ENCODE measurements at places on chromosomes 11 and 22.

- no peak for DNase-seq
Measured at GRCh38 chr22:35454416-35455054, 54.6 kb downstream of the MCM5 start.

- no peak for DNase-seq
Measured at GRCh38 chr11:60165538-60165937, 17.3 kb downstream of the MS4A6A start.

- no peak for DNase-seq
Measured at GRCh38 chr11:57903011-57903410, 120.7 kb upstream of the OR9Q1 start.

- peak; percentile 4 for DNase-seq
Measured at GRCh38 chr11:88484873-88485621, 147.5 kb upstream of the CTSC start.

DNA sequence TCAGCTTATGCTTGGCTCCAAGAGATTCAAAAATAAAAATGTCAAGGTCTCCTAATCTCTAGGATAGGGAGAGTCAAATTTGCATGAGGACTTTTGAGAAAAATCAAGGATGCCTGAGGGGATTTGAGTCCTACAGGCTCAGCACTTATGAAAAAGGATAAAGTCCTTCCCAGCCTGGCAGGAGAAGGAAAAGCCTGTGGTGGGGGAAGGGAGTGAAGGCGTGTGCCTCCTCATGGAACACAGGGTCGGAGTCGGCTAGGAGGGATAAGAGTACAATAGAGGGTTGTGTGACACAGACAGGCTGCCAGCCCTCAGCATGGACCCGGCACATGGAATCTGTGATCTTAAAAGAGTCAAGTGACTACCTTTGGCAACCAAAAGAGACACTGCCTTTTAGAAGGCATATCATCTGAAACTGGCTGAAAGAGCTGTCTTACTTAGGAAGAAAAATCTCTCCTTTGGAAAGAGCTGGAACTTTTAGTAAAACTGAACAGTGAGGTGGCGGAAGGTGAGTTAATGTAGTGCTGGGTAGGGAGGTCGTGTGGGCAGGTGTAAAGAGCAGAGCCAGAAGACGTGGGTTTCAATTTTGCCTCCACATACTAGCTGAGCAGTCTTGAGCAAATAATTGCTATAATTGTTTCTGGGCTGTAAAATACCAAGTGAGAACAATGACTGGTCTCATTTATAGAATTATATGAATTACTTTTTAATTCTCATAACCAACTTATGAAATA is 58.8 kb upstream of the RDX start:
- no peak for DNase-seq

DNA sequence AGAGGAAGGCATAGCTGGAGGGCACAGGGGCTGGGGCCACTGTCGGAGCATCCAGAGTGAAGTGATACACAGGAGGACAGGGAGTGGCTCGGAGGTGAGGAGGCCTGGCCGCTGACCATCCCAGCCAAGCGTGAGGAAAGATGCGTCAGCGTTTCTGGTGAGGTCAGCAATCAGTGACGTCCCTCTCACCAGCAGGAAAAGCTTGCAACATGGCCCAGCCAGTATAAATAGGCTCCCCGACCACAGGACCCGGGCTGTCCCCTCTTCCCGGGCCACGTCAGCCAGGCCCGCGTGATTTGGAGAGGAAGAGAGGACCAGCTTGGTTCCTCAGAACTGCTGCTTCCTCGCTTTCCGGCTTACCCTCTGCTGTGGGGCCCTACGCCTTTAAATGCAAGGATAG is 4.2 kb upstream of the OSM start:
- DNase-seq: no peak

- DNase-seq: no peak
Measured at GRCh38 chr11:59866397-59866796, at the start of gene TCN1. TCN1 (minus strand) TSS chr11:59866487; CDS start chr11:59866470, 17 bp downstream.

DNA sequence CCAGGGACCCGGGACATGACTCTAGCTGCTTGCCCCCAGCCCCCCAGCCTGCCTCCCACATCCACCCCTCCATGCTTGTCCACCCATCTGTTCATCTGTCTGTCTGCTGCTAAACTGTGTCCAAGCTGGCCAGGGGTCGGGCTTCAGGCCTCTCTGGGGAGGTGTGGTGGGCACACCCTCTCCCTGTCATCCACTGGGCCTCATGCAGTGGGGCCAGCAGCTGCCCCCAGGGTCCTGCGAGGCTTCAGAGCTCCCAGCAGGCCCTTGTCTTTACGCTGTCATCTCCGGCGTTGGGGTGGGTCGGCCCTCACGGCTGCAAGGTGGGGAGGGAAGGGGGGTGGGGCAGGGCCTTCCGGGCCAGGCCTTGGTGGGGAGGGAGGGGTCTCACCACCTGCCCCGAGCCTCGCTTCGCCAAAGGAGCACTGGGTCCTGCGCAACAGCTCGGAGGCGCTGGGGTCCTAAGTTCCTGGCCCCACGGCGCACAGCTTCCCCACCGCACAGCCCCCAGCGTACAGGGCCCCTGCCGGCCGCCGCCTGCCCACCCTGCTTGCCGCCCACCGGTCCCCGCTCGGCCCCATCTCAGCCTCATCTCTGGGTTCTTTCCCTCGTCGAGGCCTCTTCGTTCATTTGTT is 26.7 kb downstream of the MOB2 start:
- no peak for DNase-seq

DNA sequence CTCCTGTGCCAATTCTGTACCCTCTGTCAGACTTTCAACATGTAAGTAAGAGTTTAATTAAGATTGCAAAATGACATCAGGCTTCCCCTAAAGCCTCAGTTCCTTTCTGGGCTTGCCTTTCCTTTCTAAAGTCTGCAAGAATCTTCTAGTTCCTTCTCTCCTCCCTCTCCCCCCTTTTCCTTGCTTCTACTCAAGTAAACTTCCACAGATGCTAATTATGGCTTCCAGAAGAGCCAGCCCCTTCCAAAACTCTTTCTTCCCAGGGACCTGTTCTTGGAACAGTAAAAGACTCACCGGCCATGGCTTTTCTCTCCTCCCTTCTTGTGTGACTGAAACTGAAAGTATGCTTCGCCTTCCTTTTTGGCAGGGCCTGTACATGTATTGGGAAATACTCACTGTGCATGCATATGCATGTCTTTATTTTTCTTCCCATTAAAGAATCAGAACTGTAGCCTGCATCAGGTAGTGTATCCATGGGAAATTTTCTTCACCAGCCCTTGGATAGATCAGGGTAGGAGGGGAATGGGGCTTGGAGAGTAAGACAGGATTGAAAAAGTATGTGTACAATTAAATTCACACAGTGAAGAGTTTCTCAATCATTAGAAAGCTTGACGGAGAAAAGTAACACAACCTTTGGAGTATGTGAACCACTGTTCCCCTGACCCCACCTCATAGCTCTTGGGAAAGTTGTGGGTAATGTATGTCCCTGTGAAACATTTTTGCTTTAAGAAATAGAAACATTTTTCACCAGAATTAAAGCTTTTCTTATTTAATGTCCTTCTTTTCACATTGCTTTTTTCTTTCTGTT is at the start of gene CASP1:
CASP1 (minus strand) TSS at position 332 of the 808 bp plus-strand sequence; CDS start at position 301, 31 bp downstream.
- DNase-seq: no peak

DNA sequence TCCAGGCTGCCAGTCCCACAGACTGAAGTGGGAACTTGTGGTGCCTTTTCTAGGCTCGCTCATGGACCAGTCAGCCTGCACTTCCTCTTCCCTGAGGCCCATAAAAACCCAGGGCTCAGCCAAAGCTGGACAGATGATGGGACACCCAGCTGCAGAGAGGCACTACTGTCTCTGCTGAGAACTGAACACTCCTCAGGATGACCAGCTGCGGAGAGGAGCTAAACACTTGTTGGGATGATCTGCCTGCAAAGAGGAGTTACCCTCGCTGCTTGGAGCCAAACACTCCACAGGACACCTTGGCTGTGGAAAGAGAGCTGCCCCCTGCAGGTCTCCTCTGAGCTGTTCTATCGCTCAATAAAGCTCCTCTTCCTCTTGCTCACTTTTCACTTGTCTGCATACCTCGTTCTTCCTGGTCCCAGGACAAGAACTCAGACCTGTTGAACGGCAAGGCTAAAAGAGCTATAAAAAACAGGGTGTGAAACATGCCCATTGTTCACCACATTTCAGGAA is 465.5 kb downstream of the GUCY1A2 start:
- DNase-seq: no peak

GRCh38 chr11:18633256-18634139 is 644 bp downstream of the SPTY2D1 start:
- no peak for DNase-seq

DNA sequence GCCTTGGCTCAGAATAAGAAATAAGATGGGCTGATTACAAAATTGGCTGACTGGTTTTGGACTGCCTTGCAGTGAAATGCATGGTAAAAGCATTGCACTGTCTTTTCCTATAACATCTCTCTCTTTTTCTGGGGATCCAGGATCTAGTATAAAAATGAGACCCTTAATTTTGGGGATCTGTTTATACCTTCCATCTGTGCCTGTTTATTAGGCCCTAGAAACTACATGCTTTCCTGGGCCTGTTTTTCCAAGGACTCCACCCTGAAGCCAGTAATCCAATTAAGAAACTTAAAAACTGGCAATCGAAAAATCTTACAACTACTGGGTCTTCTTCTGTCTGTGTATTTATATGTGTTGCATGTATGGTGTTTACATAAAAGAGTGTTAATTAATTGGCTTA is 14.5 kb downstream of the HORMAD2 start:
- DNase-seq: no peak

- no peak for DNase-seq
Measured at GRCh38 chr22:27842201-27842600, 40.6 kb upstream of the MN1 start.

GRCh38 chr22:45538281-45538680 is 35.6 kb downstream of the FBLN1 start:
- DNase-seq: no peak

DNA sequence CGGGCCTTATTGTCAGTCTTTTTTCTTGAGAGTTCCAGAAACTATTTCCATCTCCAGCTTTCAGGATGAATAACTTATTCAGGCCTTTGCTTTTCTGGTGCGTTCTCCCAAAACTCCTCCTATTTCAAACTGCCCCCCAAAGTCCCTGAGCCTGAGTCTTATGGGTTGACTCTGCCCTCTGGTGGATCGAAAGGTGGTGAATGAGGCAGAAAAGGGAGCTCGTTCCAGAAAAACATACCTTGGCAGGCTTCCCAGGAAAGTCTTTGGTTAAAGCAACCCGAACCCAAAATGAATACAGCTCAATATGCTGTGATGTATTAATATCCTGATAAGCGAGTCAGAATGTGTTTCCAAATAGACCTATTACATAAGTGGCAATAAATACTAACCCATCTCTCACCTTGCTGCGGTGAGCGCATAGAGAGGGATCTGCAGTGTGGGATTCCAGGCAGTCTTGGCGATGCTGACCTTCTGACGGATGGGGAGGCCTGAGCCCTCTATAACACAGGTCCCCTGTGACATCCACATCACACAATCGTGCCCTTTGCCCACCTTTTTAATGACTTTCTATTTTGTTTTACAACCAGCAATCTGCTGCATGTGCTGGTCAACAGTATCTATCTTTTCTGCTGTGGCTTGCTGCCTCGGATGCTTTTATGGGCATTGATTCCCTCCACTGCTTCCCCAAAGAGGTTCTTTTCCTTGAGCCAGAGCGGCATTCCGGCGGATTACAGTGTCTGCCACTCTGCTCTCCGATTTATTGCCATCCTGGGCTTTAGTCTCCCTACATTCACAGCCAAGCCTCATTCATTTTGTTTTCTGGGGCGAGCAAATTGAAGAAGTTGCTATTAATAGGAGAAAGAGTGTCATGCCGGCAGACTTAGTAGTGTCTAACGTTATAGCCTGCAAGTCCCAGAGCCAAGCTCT is 756.8 kb downstream of the NTM start:
- no peak for DNase-seq

GRCh38 chr11:64659417-64660144 is 63.4 kb downstream of the NRXN2 start:
- no peak for DNase-seq

DNA sequence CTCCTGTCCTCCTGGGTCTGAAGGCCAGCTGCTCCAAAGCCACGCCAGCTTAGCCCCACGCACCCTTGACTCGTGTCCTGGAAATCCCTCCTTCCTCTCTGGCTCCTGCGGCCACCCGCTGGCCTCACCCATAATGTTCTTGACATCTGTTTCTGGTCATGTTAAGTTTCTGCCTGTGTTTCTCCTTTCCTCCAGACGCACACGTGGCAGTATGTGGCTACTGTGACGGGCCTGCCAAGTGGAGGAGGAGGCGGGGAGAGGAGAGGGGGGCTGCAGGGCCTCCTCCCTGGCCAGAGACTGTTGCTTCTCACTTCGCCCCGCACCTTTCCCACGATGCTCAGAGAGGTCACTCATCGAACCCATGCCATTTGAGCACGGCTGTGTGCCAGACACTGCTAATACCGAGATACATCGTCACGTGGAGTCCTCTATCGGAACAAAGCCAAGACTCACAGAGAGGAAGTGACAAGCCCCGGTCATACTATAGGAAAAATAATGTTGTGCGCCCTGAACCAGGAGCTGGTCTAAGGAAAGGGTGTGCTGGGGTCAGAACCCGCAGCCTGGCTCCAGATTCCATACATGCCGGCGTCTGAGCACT is 11.5 kb downstream of the C1QTNF6 start:
- DNase-seq: no peak

- DNase-seq: peak; percentile 72
Measured at GRCh38 chr11:63837027-63837688, 1.8 kb upstream of the MARK2 start.

GRCh38 chr22:20554824-20555223 is 47.4 kb downstream of the MED15 start:
- no peak for DNase-seq

DNA sequence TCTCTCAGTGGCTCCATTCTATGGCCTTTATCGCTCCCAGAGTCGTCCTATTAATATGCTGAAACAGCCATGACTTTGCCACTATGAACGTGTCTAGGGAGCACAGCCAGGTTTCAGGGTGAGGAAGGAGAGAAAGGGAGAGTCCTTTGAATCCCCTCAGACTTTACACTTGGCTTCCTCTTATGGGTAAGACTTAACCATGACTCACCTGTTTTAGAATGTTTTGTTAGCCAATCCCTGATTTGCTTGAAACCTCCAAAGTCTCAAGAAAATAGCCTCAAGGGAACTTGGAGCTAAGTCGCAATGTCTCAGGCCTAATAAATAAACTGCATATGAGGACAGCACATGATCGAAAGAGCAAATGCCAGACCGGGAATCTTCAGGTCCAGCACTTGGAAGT is 131.2 kb upstream of the RCN1 start:
- DNase-seq: no peak

- DNase-seq: no peak
Measured at GRCh38 chr11:81497202-81497804, 1236.4 kb downstream of the FAM181B start.

Measured in activated CD4-positive, CD25-positive, alpha-beta regulatory T cell treated with anti-CD3 and anti-CD28 coated beads, Interleukin-2, amount 50 U/mL, for 16 hours (primary cell).